ENCODE measurements at places on chromosomes 5 and 9.

- DNase-seq = no peak
These were observed 258.7 kb downstream of the SPATA31D1 start for GRCh38 chr9:82247318-82247717.

DNA sequence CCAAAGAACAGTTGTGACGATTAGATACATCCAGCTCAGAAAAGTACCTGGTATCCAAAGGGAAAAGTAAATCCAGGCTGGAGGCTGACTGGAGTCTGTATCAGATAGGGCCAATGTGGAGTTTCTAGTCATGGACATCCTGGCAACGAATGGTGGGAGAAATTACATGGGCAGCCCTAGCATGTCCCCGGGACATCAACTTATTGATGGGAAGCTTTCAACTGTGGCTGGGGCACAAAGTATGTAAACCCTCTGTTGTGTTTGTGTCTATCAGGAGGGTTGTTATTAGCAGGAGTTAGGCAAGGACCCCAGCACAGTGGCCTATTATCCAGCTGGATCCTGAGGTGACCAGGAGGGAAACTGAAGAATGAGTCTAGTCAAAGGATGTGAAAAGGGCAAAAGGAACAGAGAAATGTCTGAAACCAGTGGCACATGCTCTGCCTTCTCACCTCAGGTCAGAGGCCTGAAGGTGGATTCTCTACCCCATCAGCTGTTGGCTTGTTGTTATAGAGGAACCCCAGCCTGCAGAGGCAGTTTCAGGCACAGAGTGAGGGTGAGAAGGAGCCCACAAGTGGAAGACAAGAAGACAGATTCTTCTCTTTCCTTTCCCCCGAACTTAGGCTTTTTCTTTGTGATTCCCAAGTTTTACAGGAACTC, 19.9 kb downstream of the IFNW1 start:
- no peak for DNase-seq

DNA sequence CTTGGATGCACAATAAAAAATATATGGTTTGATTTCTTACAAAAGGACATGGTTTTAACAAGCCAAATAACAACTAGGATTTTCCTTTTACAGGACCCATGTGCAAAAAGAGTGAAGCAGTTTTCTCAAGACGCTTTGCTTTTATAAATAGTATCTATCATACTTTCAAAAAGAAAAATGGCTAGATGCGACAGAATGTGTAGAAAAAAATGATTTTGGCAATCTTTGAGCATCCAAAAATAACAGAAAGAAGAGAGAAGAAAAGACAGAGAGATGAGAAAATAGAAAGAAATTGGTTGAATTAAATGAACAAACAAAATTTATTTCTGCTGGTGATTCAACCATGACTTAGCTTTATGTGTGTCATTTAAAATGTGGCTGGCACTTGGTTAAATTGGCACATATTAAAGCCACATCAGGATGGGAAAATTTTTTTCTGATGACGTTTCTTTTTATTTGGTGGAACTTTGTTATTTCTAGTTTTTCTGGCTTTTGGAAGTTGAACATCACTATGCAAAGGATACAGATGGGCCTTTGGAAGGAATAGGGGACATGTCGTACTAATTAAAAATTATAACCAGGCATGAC, 35.6 kb upstream of the NREP start:
- DNase-seq = no peak

GRCh38 chr9:98364086-98364485, 108.6 kb upstream of the TBC1D2 start:
- DNase-seq = no peak

- DNase-seq = no peak
These were observed 10.5 kb upstream of the IRX2 start for GRCh38 chr5:2761921-2762488.

DNA sequence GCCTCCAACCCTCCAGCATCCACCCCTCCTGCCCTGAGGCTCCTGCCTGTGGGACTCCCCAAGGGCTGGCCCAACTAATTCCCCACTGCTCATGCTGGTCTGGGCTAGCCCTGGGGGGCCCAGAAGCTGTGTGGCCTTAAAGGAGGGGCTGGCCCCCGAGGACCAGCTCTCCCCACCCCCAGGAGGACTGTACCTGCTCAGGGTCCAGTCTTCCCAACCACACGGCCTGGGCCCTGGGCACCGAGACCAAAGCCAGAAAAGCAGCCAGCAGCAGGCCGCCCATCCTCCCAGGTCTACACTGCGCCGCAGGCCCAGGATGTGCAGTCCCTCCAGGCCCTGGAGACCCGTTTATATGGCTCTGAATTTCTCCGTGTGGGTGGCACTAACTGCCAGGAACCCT, at the start of gene LCN6:
Gene LCN6 (minus strand): TSS at position 325 of the 400 bp plus-strand sequence. CDS start 42 bp downstream, at position 283.
- DNase-seq = no peak

DNA sequence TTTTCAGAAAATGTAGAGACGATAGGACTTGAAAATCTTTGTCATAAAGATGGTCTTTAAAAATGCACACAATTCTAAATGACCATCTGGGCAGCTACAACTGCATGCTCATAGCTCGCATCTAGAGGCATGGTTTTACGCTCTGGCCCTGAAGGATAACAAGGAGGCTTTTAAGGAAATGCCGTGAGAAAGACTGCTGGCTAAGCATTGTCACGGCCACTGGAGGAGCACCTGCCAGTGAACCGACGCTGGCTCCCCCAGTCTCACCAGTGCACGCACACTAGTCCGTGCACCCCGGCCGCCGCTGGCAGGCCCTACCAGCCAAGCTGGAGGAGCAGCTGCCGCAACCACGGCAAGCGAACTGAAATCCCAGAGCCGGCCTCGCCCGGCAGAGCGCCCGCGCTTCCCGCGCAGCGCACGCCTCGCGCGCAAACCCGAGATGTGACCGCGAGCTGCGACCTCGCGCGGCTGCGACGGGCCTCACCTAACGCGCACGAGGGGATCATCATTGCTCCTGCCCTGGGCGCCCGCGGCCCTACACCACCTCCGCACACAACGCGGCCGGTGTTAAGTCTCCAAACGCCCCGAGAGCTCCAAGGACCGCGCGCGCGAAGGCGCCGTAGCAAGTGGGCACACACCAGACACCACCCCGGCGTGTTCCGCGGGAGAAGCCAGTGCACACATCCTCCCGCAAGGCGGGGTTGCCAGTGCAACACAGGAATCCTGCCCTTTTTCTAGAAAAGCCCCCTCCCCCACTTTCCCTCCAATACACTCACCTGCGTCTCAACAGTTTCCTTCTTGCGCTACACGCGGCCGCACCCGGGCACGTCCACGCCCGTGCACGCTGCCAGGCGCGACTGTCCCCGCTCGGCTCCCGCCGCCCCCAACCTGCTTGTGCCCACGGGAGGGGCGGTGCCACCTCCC, 5.3 kb downstream of the ELAVL2 start:
- DNase-seq = no peak

DNA sequence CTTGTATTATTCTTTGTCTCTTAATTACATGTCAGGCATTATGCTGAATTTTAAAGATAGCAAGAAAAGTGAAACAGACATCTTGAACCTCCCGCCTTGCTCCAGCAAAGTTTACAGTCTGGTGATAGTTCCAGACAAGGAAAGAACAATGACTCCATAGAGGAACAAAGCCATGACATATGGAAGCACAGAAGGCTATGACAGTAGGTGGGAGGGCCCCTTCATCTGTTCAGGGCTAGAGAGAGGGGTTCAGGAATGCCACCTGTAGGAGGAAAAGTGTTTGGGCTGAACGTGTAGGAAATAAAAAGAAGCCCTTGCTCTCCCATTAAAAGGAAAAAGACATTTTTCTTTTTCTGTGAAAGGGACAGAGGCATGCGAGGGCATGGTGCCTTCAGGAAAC, 315.6 kb downstream of the TRIM32 start:
- DNase-seq = no peak

GRCh38 chr5:149576021-149576420, 5.3 kb upstream of the ARHGEF37 start:
- DNase-seq = no peak

GRCh38 chr5:120122703-120123102, 341.4 kb upstream of the PRR16 start:
- DNase-seq = no peak

GRCh38 chr5:86986837-86987236, 280.8 kb upstream of the RASA1 start:
- no peak for DNase-seq

GRCh38 chr5:68747521-68747920, 346.3 kb upstream of the SLC30A5 start:
- no peak for DNase-seq

DNA sequence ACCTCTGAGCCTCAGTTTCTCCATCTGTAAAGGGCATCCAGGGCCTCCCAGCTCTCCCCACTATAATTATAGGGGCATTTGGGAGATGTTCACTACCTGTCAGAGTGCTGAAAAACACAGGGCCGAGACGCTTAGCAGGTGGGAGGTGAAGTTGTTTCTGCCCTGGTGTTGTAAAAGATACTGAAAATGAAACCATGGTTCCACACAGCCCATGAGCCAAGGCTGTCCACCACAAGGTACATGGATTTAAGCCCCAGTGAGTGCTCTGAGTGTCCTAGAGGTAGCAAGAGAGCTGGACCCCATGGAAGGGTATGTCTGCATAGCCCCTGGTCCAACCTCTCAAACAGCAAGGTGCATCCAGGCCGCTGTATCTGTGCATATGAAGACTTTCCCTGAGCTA, 137.5 kb downstream of the C5orf15 start:
- no peak for DNase-seq
